ENCODE measurements at places on chromosomes 6 and 20.

DNA sequence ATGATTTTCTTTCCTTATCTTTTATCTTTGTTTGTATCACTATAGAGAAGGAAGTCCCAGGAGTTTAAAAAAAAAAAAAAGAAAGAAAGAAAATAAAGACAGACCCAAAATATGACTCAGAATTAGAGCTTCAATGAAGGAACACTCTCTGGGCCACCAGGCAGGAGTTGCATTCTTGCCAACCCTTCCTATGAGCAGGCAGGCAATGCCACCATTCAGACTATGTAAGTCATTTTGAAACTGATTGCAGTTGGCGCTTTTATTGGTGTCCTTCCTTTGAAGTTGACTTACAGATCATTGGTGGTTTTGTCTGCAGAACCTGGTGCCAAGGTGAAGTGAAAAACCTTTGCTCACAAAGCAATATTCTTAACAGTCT is 50.3 kb downstream of the MYB start:
- no peak for DNase-seq

- no peak for DNase-seq
Measured at GRCh38 chr20:59776059-59776603, 157.3 kb downstream of the SYCP2 start.

GRCh38 chr6:105135907-105136430 is 43.8 kb downstream of the POPDC3 start:
- no peak for DNase-seq

- no peak for DNase-seq
Measured at GRCh38 chr6:106981926-106982325, 7.4 kb upstream of the CD24 start.

DNA sequence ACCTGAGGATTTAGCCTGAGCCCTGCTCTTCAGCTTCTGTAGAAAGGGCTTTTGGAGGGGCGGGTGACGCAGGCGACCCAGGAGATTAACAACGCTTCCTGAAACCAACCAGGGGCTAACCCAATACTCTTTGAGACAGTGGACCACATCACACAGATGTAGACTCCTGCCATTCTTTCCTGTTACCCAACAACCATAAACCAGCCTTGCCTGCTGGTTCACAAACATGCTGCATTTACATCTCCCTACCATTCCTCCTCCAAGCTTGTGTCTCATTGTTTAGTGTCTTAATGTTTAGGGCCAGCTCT is 28.3 kb downstream of the PPP1R16B start:
- no peak for DNase-seq

- DNase-seq, result no peak
Measured at GRCh38 chr6:21522143-21522747, 71.3 kb upstream of the SOX4 start.

DNA sequence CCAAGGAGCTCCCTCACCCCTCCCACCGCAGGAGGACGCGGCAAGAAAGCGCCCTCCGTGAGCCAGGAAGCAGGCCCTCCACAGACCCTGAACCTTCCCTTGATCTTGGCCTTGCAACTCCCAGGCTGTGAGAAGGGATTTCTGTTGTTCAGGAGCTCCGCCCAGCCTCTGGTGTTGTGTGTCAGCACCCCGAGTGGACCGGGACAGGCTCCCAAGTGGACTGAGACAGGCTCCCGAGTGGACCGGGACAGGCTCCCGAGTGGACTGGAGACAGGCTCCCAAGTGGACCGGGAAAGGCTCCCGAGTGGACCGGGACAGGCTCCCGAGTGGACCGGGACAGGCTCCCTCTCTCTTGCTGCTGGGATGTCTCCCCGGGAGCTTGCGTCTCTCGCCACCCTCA is 9.3 kb upstream of the NTSR1 start:
- no peak for DNase-seq

- DNase-seq, result peak; percentile 69
Measured at GRCh38 chr6:111761783-111762312, 111.4 kb downstream of the FYN start.

DNA sequence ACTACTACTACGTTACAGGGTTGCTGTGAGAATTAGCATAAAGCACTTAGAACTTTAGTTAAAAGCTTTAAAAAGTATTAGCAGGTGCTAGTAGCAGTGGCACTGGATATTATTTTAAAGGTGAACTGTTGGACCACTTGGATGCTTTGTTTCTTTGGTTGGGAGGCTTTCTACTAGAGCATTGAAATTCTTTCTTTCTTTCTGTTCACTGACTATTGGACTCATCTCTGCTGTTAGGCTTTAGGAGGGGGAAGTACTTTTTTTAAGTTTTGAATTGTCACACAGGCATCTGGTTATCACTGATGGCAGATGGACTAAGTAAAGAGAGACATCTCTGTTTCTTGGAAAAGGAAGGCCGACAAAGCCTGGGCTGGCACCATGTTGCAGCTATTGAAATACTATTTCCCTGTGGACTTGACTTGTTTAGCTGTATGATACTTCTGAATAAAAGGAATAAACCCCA is 4.8 kb downstream of the TBPL1 start:
- DNase-seq, result no peak

- DNase-seq, result no peak
Measured at GRCh38 chr20:16953858-16954257, 205.7 kb downstream of the OTOR start.

- no peak for DNase-seq
Measured at GRCh38 chr6:133891149-133891926, 2.4 kb downstream of the TCF21 start.

- no peak for DNase-seq
Measured at GRCh38 chr6:136149311-136149710, 100.8 kb downstream of the MTFR2 start.

DNA sequence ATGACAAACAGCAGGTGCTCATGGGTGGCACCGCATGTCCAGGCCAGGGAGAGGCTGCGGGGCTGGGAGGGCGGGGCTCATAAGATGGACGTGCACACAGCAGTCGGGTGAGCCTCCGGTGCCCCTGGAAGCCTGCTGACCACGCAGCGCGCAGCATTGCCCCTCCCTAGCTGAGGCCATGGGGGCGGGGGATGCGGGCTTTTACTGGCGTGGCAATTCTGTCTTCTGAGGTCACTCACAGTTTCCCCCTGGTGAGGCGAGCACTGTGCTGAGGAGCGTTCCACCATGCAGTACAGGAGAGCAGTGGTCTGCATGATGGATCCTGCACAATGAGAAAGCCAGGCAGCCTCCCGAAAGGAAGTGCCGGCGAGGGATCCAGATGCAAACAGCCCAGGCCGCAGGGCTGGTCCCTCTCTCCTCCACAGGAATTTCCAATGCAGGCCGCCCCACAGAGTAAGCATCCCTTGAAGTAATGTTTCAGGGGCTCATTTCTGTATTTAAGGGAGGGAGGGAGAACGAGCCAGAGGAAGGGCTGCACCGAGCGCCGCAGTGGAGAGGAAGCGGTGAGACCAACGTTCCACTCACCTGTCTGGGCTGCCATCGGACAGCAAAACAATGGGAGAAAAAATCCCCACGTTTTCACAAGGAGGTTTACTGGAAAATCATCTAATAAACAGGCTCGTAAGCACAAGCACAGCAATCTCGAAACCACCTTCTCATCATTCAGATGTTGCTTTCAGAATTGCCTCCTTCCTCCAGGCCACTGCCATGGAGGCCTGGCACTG is 56.0 kb downstream of the IRF4 start:
- DNase-seq, result no peak

DNA sequence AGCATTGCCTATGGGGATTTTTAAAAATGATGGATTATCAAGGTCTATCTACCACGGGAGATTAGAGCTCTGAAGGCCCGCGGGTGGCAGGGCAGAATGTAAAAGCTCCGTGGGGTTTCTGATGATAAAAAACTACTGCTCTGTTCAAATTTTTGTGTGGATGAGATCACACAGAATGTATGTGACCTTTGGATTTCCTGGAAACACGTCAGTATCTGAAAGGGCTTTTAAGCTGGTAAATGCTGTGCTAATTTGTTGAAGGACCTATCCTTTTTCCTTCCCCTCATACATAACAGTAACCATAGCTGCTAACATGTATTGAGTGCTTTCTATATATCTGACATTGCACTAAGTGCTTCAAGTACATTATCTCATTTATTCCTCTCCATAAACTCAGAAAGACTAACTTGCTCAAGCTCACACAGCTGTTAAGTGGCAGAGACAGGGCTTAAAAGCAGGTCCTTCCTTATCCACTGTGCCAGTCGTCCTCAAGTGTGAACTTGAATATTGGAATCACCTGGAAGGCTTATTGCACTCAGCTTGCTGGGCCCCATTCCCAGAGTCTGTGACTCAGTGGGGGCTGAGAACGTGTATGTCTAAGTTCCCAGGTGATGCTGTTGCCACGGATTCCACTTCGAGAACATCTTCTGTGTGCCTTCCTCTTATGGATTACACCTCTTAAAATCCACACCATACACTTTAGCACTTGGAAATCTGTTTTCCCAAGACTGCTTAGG is 1.9 kb upstream of the TMEM242 start:
- DNase-seq, result no peak

Measured in amniotic epithelial cell (primary cell).